ENCODE measurements at places on chromosomes 16 and 17. TPM values are rescaled to one million over a fixed set of nuclear protein-coding genes. Genes with fewer than 3 reads are reported as not detected.

Gene SEC14L5
- polyA plus RNA-seq = 0.13 TPM

Gene TNFSF13
- polyA plus RNA-seq = 68.6 TPM

Gene BRIP1
- not detected for polyA plus RNA-seq

DNA sequence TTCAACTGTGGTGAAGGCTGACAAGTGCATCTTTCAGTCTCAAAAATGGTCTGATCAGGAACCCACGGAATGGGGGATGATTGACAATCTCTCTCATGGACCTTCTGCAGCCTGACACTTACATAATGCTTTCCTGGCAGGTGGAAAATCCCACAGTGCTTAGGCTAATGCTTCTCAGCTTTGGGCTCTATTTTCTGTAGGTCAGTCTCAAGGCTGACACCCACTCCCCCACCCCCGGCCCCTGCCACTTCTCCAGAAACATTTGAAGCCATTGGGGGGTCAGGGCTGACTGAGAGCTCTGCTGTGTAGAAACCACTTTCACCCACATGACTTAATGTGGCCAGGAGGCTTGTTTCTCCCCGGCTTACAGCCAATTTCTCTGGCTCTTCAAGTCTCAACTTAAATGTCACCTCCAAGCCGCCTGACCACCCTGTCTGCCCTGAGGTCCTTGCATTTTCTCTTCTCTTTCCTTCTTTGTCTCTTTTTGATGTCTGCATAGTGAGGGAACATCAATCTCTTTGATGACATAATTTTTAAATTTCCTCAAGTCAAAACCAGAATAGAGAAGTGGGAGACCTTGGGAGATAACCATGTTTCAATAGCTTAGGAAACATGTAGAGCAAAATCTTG is 16.7 kb upstream of the IRF8 start:
- no peak for DNase-seq

GRCh38 chr16:12801511-12802042 is 2.1 kb downstream of the CPPED1 start:
- peak; percentile 61 for DNase-seq

GRCh38 chr17:21814776-21815175 is 122.5 kb downstream of the KCNJ18 start:
- no peak for DNase-seq

Measured in kidney (tissue), 22 donors.